NCI-H1694 treated with DMSO at 0.1 percent for 48 hours (cell line): ENCODE measurements at places on chromosomes 1 and 21.

GRCh38 chr1:96722161-96722922, 758 bp downstream of the PTBP2 start:
- peak; percentile 56 for DNase-seq

- DNase-seq = no peak
These were observed 130.9 kb downstream of the FOXD2 start for GRCh38 chr1:47568763-47569162.

DNA sequence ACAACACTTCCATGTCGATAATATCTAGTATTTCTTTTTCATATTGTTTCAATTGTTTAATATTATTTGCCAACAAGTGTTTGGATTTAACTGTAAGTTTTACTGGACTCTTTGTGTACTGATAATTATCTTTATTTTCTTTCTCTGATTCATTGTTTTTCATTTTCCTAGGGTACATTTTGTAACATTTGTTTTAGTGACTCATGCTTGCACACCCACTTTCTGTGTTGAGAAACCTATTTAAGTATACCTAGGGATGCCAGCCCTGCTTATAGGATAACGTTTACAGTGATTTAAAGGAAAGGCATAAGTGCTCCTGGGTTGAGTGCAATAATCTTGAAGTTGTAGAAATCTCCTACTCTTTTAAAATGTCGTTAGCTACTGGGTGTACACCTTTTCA, 1386.0 kb upstream of the ADGRL4 start:
- no peak for DNase-seq

DNA sequence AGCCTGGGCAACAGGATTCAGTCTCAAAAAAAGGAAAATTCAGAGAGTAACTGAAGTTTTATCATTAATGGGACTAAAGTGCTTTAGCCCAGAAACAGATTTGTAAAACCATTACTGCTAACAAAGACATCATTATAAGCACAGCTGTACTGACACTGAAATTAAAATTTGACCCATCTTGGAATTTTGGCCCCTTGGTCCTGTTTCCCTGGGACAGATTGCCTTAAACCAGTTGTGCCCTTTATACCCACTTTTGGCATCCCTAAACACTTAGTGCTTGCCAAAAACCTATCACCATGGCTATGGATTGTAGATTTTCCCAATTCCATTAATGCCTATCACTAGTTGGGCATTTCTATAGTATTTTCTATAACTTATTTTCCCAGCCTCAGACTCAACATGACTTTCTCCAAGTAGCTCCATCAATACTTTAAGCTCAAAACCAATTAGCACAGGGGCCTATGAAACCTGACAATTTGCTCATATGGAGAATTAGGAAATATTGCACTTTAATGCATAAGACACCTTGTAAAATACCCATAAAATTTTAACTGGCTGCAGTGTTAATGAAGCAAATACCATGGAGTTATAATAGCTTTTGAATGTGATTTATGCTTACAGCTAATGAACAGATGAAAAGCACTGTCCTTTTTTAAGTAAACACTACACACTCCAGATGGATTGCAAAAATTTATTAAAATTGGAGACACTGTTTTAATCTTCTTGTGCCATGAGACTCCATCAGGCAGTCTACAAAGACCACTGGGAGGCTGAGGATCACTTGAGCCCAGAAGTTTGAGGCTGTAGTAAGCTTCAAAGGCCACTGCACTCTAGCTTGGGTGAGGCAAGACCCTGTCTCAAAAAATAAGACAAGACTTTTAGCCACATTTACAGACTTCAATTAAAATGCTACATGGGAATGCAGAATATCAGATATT, 4.3 kb downstream of the GAS5 start:
- no peak for DNase-seq

DNA sequence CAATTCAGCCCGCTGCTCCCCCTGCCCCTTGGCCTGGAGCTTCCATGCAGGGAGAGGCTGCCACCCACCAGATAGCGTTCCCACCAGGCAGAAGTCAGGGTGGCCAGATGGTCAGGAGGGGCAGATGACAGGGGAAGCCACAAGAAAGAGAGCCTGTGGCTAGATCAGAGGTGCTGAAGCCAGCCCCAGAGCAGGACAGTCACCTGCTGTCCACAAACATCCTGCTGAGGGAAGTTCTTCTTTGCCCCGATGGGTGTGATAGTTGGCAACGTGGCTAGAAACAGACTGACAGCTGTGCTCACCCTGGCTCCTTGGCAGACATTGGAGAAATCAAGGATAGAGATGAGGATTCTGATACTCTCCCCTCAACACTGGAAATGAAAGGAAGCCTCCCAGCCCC, 27.2 kb upstream of the SRP9 start:
- peak; percentile 39 for DNase-seq

- DNase-seq = no peak
These were observed 121.4 kb downstream of the TGFBR3 start for GRCh38 chr1:91764471-91765115.

DNA sequence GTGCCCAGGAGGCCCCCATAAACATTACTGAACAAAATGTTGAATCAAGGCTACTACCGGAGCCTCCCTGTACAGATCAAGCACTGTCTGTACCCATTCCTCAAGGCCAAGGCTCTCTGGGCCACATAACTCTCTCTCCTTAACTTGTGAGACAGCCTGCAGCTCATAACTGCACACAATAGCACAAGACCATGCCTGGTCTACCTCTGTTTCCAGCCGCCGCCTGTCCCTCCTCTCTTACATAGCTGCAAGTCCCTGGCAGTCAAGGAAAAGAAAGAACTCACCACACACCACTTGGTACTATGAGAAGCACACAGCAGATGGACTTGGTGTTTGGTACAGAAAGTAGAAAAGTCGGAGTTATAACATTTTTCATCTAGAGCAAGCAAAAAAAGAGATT, 91.1 kb downstream of the SSBP3 start:
- no peak for DNase-seq

- DNase-seq = no peak
These were observed 34.5 kb downstream of the LHX4 start for GRCh38 chr1:180264595-180264994.

DNA sequence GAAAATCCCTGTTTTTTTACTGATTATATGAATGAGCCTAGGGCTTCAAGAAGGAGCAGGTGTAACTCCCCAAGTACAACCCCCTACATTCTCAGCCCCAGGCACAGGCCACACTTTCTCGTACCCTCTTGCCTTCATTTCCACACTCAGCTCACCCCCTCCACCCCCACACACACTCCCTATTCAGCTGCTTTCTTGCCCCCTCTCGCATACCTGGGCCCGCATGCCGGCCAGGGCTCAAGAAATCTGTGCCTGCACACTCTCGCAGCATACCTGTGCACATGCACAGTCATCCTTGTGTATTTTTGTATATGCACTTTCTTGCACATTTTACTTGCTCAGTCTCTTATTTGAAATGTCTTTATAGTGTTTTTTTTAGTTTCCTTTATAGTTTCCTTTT, 2.0 kb downstream of the PTPRF start:
- DNase-seq = no peak

GRCh38 chr1:187336441-187337168, 507.9 kb downstream of the PLA2G4A start:
- peak; percentile 39 for DNase-seq

DNA sequence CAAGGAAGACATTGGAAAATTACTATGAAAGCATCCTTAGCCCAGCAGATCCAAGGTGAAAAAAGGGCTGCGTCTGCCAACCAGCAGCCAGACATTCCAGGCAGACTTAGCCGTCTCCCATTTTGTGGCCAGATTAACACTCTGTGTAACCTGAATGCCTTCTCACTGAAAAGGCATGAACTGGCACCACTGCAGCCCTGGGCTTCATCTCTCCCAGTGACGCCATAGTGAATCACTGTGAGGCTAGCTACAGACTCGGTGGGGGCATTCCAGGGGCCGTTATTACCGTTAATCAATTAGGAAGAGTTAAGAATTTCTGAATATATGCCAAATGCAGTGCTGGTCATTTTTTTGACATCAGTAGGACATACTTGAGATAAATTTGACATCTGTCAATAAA, 627.4 kb downstream of the LMO4 start:
- no peak for DNase-seq
